ENCODE measurements at places on chromosomes 4 and X.

GRCh38 chr4:123520325-123520724 is 123.7 kb downstream of the SPRY1 start:
- DNase-seq, result no peak

DNA sequence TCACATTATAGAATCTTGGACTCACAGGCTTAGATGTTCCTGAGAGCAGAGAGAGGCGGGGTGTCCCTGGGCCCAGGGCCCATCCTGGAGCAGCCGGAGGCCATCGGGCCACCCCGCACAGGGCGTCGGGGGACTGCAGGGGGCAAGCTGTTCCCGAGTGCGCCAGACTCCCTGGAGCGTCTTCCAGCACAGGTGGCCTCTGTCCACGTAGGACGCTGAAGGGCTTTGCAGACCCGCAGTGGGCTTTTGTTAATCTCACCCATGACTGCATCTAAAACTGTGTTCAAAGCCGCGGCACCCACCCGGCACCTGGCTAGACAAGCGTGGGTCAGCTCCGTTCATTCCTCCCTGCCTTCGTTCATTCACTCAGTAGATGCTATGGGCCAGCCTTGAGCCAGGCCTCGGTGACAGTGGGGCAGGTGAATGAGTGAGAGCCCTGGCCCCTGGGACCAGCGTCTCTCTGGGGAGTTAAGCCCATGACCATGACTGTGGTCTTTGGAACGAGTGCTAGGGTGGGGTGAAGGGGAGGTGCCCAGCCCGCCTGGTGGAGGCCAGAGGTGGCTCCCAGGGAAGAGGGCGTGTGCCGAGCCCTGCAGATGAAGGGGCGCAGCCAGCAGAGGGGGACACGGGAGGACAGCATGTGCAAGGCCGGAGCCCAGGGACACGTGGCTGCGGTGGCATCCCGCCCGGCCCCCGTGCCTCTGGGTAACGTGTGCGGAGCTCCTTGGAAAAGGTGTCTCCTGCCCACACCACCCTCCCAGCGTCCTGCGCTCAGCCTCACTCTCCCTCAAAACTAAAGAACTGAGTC is 98.3 kb downstream of the HMX1 start:
- DNase-seq, result peak; percentile 64

GRCh38 chr4:98092833-98093439 is 50.3 kb downstream of the STPG2 start:
- no peak for DNase-seq

GRCh38 chr4:106039796-106040195 is 144.5 kb downstream of the NPNT start:
- no peak for DNase-seq
